ENCODE measurements at places on chromosomes 11 and 22.

DNA sequence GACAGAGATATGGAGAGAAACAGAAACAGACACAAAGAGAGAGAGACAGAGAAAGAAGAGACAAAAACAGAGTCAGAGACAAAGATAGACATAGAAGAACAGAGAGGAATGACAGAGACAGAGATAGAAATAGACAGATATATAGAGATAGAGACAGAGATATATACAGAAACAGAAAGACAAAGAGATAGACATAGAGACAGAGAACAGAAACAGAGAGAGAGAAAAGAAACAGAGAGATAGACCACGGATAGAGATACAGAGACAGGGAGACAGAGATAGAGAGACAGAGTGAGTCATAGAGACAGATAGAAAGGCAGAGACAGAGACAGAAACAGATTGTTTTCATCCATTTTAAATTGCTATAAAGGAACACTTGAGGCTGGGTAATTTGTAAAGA lies 12.3 kb upstream of the MPEG1 start:
- DNase-seq, result no peak

- no peak for DNase-seq
Observed at GRCh38 chr11:118152020-118152551, 537 bp downstream of the SCN4B start.

DNA sequence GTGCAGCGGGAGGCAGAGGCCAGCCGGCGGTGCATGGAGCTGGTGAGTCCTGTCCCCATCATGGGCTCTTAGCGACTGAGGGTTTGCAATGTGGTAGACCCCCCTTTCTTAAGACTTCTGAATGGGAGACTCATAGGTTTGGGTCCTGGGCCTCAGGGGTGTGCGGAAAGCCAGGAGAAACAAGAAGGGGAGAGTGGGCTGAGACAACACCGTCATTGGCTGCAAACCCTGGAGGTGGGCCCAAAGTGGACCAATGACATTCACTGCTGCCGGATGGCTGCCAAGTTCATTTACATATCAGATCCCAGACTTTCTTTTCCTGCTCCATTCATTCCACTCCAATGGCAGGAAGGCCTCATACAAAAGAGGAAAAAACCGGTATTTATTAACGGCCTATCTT lies 213.3 kb downstream of the MYO18B start:
- no peak for DNase-seq

- no peak for DNase-seq
Observed at GRCh38 chr11:66646828-66647227, 8.3 kb downstream of the RBM4 start.

- no peak for DNase-seq
Observed at GRCh38 chr11:47502767-47503166, 50.2 kb downstream of the CELF1 start.

DNA sequence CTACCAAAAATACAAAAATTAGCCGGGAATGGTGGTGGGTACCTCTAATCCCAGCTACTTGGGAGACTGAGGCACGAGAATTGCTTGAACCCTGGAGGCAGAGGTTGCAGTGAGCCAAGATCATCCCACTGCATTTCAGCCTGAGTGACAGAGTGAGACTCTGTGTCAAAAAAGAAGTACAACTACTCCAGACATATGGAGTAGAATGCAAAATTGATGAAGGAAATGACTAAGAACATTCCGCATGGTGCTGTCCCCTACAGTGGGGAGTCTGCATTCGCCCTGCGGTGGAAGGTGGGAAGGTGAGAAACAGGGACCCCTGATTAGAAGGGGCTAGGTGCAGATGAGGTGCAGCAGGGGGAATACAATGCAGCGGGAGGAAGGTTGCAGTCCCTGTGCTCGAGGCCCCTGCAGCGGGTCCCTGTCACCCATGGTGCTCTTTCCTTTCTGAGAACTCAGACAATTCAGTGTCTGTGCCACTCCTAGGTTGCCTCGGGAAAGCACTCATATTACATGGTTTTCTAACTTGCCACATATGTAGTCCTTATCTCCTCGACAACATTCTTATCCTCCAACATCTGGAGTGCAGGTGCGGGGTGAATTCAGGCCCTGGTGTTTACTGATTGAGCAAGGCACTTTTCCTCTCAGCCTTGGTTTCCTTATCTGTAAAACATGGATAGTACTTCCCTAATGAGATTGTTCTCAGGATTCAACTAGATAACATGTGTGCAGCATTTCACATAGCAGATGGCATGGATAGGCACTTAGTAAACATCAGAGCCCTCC lies 5.2 kb downstream of the POLD4 start:
- no peak for DNase-seq
